Astrocyte (in vitro differentiated cells and primary cell): ENCODE measurements at places on chromosomes 1 and 21. TPM values are rescaled to one million over a fixed set of nuclear protein-coding genes. Genes with fewer than 3 reads are reported as not detected.

IQGAP3 gene
- 1.9 and 2.2 TPM in 2 replicates for total RNA-seq

GRCh38 chr1:74388855-74389254 is 123.6 kb downstream of the LRRC53 start:
- no peak for DNase-seq
- H3K27me3 ChIP-seq, result no peaks in the 10 kb centered on the region
- H3K27ac ChIP-seq, result no peak overlapping the region
- no peaks in the 10 kb centered on the region for H3K36me3 ChIP-seq

HES5 gene
- 0.22 TPM in 1 of 2 replicates, not detected in the other for total RNA-seq

SPRR2B gene
- not detected in 2 replicates for total RNA-seq

GRCh38 chr1:6239950-6240768 is 3.8 kb upstream of the HES3 start:
- H3K27me3 ChIP-seq, result peaks cover 36% of the 10 kb centered on the region
- no peak overlapping the region for H3K4me3 ChIP-seq
- H3K27ac ChIP-seq, result no peak overlapping the region
- peaks cover 5% of the 10 kb centered on the region for H3K4me1 ChIP-seq
- no peaks in the 10 kb centered on the region for H3K36me3 ChIP-seq

DNA sequence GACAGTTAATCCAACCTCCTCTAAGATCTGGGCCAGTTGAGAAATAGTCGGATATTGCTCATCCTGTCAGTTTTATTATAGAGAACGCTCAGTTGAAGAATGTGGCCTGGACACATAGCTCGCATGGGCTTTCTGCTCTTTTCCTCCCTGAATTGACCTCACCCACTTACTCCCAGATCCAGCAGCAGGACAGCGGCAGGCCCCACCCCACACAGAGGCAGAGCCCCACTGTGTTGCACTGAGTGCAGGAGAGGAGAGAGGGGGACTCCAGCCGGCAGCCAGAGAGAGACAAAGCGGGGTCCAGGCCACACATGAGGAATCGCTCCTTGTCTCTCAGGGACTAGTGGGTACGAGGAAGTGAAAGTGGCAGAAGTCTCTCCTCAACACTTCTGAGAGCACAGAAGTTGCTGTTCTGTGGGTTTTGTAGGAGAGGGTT is 78.6 kb downstream of the LAMC1 start:
- no peaks in the 10 kb centered on the region for H3K27me3 ChIP-seq
- H3K4me3 ChIP-seq, result no peak overlapping the region
- DNase-seq, result no peak
- H3K36me3 ChIP-seq, result peaks cover 24% of the 10 kb centered on the region
- peaks cover 27% of the 10 kb centered on the region for H3K4me1 ChIP-seq

- H3K4me3 ChIP-seq, result no peak overlapping the region
- H3K27ac ChIP-seq, result no peak overlapping the region
- no peaks in the 10 kb centered on the region for H3K36me3 ChIP-seq
- no peak for DNase-seq
- H3K27me3 ChIP-seq, result no peaks in the 10 kb centered on the region
Observed at GRCh38 chr21:32786826-32787225, 15.3 kb upstream of the PAXBP1 start.

GIPC2 gene
- total RNA-seq, result not detected in 2 replicates

DNA sequence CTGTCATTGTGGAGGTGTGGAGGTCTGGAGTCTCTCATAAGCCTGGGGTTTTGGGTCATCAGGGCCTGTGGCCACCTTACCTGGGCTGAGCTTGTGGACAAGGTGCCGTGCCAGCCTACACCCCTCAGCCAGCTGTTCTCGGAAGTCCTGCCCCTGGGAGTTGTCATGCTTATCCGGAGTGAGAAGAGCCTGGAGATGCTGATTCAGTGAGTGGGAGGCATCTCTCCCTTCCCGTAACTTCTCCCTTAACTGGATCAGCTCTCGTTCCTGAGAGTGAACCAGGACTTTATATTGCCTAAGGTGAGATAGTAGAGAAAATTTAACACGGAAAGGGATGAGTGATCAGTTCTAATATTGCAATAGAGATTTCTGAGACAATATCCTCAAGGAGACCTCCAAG is 30.0 kb upstream of the REG4 start:
- H3K4me1 ChIP-seq, result no peaks in the 10 kb centered on the region
- H3K36me3 ChIP-seq, result no peaks in the 10 kb centered on the region
- H3K27ac ChIP-seq, result no peak overlapping the region
- H3K4me3 ChIP-seq, result no peak overlapping the region
- no peak for DNase-seq

DNA sequence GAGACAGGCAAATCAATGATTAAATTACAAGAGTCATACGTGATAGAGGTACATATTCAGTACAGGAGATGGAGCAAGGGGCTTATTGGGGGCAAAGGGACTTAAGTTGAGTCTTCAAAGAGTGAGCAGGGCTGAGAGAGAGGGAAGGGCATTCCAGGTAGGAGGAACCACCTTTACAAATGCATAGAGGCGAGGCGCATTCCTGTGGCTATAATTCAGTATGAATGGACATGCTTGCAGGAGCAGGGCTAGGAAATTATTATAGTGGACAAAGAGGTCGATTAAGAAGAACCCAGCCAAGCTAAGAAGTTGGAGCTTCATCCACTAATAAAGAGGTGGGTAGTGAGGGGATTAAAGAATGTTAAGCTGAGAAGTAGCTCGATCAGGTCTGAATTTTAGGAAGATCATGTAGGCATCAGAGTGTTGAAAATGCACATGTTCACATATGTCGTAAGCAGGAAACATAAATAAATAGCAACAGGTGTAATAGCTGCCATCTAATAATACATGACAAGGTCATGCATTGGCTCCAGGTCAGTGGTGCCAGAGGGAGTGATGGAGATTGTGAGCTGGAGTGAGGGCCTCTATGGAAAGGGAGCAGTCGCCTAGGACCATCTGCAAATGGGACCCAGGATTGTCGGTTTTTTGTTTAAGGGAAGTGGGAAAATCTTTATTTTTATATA is 12.0 kb upstream of the HNRNPU start:
- H3K27ac ChIP-seq, result no peak overlapping the region
- H3K4me1 ChIP-seq, result no peaks in the 10 kb centered on the region
- DNase-seq, result no peak
- H3K4me3 ChIP-seq, result no peak overlapping the region
- no peaks in the 10 kb centered on the region for H3K36me3 ChIP-seq
- H3K27me3 ChIP-seq, result no peaks in the 10 kb centered on the region

DNA sequence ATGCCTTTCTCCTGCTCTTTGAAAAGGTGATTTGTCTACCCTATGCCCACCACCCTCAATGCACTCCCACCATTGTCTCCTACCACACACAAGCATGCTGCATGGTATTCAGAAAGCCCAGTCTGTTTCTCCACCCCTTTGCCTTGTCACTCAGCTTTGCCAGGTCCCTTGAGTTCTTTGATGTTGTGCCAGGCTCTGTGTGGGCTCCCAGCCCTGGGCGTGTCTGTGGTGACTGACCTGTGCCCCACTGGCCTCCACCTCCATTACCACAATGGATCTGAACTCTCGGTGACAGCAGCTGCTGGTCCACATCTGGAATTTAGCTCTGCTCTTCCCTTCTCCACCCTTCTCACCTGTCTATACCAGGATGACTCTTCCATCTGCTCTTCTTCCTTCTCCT is 34.9 kb downstream of the ATP2B4 start:
- no peak overlapping the region for H3K4me3 ChIP-seq
- H3K4me1 ChIP-seq, result peaks cover 32% of the 10 kb centered on the region
- H3K27me3 ChIP-seq, result no peaks in the 10 kb centered on the region
- DNase-seq, result no peak
- no peaks in the 10 kb centered on the region for H3K36me3 ChIP-seq
- no peak overlapping the region for H3K27ac ChIP-seq

PRR9 gene
- 0.52 and 0.55 TPM in 2 replicates for total RNA-seq

DNA sequence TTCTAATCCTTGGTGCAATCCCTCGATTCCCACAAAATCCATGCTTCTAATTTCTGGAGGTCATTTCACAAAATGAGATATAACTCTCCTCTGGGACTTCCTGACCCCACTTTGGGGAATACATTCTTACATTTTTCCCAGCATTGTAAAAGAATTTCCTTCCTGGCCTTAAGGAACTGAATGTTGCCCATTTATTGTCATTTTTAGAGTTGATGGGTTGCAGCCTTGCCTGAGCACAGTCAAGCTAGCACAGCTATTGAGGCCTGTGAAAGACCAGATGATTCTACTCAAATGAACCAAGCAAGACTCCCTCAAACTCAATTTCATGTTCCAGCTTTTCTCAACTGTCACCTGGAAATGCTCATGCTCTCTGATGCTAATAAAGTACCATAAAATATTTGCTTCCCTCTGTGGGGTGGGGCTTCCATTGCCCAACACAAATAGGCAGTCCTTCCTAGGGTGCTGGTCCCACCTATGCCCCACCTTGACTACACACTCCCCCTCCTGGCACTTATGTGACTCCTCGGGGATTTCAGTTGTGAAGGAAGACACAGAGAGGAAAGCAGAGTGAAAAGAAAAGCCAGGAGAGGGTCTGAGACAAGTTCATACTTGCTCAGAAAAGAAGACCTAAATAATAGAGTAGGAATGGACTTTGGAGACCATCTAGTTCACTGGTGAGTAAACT is 24.0 kb upstream of the CDC7 start:
- no peaks in the 10 kb centered on the region for H3K36me3 ChIP-seq
- DNase-seq, result no peak
- H3K4me1 ChIP-seq, result no peaks in the 10 kb centered on the region
- H3K27ac ChIP-seq, result no peak overlapping the region

- no peak overlapping the region for H3K27ac ChIP-seq
- no peaks in the 10 kb centered on the region for H3K4me1 ChIP-seq
- no peaks in the 10 kb centered on the region for H3K27me3 ChIP-seq
- no peak for DNase-seq
Observed at GRCh38 chr1:79362470-79362869, 355.9 kb upstream of the ADGRL4 start.

DNA sequence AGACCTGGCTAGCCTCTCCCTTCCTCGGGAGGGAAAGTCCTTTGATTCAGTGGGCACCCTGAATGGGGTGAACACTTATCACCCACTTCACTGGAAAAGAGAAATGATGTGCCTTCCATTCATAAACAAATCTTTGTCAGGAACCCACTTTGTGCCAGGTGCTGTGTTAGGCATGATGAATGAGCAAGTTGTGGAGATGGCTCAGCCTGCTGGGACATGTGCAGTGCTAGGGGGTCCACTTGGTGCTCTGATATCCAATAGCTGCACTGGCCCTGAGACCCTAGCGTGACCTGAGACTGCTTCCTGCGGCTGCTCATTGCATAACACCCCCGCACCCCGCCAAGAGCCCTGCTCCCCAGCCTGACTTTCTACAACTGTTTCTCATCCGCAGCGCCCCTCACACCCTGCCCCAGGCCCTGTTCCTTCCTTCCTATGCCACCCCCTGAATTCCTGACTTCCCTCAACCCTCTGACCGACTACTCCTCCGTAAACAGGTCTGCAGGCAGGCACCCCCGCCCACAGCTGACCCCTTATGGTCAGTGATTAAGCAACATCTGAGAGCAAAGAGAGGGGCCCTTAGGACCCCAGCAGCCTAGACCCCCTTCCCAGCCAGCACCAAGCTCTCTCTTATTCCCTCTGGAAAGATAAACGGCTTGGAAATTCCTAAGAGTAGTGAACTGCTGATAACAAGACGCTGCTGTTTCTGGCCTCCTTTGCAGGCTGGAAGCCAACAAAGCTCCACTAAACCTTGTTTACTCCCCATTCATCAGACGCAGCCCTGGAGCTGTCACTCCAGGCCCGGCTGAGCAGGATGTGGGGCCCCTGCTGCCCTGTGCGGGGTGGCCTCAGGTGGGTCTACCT is 12.9 kb downstream of the CSRP1 start:
- no peaks in the 10 kb centered on the region for H3K27me3 ChIP-seq
- no peak overlapping the region for H3K27ac ChIP-seq
- peaks cover 56% of the 10 kb centered on the region for H3K4me1 ChIP-seq
- H3K4me3 ChIP-seq, result no peak overlapping the region
- H3K36me3 ChIP-seq, result peaks cover 46% of the 10 kb centered on the region
- DNase-seq, result peak; percentile 79

DNA sequence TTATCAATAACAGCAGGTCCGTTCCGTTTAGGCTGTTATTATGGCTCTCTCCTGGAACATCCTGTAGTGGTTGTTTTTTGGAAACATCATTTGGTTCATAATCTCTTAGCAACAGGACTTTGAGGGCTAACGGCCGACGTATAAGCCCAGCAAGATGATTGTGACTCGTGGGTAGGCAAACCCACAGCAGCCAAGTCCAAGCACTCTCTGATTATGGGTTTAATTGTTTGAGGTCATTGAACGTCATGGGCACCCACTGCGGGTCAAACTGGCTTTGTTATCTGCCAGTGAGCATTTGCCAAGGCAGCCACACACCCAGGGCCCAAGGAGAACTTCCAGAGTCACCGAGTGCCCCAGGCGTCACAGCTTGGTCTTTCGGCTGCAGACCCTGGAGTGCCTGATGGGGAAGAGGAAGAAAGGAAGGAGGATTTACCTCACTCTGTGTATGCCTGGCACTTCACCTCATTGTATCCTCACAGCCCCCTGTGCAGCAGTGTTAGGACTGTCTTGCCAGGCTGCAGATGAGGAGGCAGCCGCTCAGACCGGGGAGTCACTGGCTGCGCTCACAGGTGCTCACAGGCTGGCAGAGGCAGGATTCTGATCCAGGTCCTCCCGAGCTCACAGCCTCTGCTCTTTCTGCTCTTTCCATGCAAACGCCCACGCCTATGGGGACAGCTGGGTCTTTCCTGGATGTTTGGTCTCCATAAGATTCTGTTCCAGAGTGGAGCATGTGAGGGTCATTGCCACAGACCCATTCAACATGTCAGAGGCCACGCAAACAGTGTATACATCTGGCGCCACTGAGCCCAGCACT is 30.8 kb upstream of the EPS8L3 start:
- peaks cover 44% of the 10 kb centered on the region for H3K4me1 ChIP-seq
- H3K4me3 ChIP-seq, result no peak overlapping the region
- no peaks in the 10 kb centered on the region for H3K36me3 ChIP-seq
- H3K27me3 ChIP-seq, result no peaks in the 10 kb centered on the region

GRCh38 chr1:28718586-28719331 is 18.0 kb upstream of the YTHDF2 start:
- H3K4me3 ChIP-seq, result no peak overlapping the region
- H3K27me3 ChIP-seq, result no peaks in the 10 kb centered on the region
- peaks cover 6% of the 10 kb centered on the region for H3K4me1 ChIP-seq
- peaks cover 5% of the 10 kb centered on the region for H3K36me3 ChIP-seq
- DNase-seq, result peak; percentile 46

GRCh38 chr1:161374373-161374772 is 6.7 kb upstream of the CFAP126 start:
- H3K4me1 ChIP-seq, result no peaks in the 10 kb centered on the region
- no peaks in the 10 kb centered on the region for H3K27me3 ChIP-seq
- no peak for DNase-seq
- H3K4me3 ChIP-seq, result no peak overlapping the region

- no peak overlapping the region for H3K4me3 ChIP-seq
- peaks cover 13% of the 10 kb centered on the region for H3K4me1 ChIP-seq
- H3K36me3 ChIP-seq, result peaks cover 42% of the 10 kb centered on the region
- no peak overlapping the region for H3K27ac ChIP-seq
Observed at GRCh38 chr1:110038271-110038670, 3.8 kb downstream of the STRIP1 start.

DNA sequence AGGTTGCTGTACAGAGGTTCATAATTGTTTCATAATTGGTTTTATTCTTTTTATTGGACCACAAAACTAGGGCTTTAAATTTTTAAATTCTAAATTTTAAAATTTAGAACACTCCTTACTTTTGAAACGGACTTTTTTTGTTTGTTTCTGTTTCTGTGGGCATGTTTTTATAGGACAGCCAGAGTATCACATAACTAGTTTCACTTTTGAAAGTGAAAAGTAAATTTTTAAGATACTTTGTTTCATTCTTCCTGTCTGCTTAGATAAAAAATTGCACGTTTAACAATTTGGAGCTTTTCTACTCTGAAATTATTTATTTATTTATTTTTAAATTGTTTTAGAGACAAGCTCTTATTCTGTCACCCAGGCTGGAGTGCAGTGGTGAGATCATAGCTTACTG is 29.7 kb downstream of the MDM4 start:
- no peaks in the 10 kb centered on the region for H3K4me1 ChIP-seq
- H3K27ac ChIP-seq, result no peak overlapping the region
- no peaks in the 10 kb centered on the region for H3K27me3 ChIP-seq
- H3K4me3 ChIP-seq, result no peak overlapping the region
